ENCODE measurements at places on chromosomes 11 and 22. TPM values are rescaled to one million over a fixed set of nuclear protein-coding genes. Genes with fewer than 3 reads are reported as not detected.

DNA sequence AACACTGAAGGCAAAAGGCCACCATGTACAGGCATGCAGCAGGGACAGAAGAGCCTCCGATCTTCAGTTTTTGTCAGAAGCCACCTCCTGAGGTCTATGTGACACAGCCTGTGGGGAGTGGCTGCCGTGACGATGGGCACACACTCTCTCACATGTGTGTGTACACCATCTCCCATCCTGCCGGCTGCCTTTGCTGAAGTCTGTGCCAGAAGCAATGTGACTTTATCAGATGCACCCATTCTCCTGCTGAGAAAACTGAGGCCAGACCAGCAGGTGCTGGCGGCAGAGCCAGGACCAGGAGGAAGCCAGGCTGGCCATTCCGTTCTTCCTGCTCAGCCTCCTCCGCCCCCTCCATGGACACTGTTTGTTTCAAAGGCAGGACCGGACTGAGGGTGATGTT, 16.7 kb downstream of the SHANK2 start:
- DNase-seq, result no peak

DNA sequence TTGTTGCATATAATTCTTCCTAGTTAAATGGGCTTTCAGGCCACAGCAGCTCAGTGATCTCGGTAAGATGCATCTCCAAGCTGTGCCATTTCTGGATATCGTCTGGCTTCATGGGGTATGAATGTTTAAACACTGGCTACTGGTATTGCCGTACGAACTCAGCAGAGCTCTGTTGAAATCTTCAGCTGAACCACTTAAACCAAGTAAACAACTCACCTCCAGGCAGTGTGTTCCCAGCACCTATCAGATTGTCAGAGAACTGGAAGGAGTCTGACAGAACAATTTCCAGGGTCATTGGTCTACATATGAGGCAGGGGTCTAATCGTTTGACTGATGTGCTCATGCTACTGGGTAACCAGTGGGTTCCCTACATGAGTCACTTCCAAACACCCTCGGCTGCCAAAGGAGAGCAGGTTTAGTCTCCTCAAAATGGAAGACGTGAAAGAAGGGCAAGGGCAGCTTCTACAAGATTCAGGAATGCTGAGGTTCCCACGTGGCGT, 93.2 kb upstream of the BMAL1 start:
- DNase-seq, result no peak

GRCh38 chr11:1864831-1865665, 12.2 kb downstream of the LSP1 start:
- DNase-seq, result no peak

The CCDC89 gene
- 2.0 TPM for total RNA-seq
